ENCODE measurements at places on chromosomes 1 and 21.

- no peak for DNase-seq
These were observed 92.8 kb downstream of the ETS2 start for GRCh38 chr21:38898422-38899096.

DNA sequence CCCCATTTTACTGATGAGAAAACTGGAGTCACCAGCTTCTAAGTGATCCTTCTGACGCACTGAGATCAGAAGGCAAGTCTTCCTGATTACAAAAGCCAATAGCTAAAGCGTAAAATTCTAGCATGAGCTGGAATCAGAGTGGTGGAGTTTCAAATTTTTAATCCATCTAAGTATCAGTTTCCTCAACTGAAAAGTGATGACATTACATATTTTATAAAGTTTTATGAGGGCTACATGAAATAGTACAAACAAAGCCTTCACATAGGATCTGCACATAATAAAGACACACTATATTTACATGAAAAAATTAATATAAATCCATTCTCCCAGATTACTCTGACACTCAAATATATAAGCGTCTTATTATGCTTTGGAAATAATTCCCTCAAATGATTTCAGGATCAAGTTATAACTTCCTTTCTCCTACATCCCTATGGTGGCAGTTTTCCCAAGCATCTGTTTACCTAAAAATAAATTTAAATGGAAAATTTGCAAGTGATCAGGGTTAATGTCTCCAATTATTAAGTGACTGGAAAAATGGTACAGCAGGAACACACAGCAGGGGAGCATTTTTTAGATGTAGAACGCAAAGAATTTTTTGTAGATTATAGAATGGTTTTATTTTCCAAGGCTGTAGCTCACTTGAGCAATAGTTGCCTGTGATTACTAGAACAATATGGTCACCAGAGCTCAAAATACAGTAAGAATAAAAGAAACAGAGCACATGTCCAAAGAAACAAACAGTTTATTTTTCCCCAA, 490.4 kb upstream of the C1orf87 start:
- DNase-seq, result no peak

- DNase-seq, result no peak
These were observed 1.3 kb downstream of the LRRC38 start for GRCh38 chr1:13512472-13512871.

GRCh38 chr1:167669209-167670124, 39.4 kb downstream of the RCSD1 start:
- no peak for DNase-seq

- DNase-seq, result no peak
These were observed 24.0 kb upstream of the GALNT2 start for GRCh38 chr1:230043081-230043480.

DNA sequence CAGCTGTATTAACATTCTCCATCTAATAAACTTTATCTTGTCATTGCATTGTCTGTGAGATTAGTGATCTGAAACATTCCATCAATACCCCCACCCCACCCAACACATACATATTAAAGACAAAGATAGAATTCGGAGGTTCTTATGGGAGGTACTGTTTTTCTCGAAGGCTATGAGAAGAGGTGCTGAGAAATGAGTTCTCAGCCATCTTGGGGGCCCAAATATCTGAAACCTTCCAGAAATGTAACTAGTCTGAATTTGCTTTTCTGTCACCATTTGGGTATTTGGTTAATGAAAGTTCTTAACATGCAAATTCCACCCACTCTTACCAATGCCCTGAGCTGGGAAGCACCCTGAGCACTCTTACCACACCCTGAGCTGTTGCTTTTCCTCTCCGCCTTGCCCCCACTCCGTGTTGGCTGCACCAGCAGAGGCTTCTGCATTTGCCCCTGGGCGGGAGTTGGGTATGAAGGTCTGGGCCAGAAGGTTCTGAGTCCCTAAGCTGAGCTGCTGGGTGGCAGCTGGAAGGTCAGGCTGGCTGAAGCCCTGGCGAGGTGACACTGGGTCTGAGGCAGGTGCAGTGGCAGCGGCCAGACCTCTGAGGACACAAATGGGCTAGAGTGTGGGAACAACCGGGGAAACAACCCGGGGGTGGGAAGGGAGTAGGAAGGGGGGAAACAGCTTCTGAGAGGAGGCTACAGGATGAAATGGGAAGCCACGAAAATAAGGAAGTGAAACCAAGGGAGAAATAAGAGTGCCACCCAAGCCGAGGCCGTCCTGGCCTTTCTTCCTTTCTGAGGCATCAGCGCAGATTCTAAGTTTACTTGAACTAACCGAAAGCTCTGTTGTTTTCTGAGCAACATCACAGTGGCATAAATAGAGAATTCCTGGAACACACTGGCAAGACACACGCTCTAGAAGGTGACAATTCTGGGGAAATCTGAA, 26.3 kb upstream of the IER5 start:
- peak; percentile 38 for DNase-seq

GRCh38 chr1:193524021-193524420, 337.6 kb upstream of the B3GALT2 start:
- DNase-seq, result no peak

- no peak for DNase-seq
These were observed 20.7 kb downstream of the PARS2 start for GRCh38 chr1:54743416-54744226.

DNA sequence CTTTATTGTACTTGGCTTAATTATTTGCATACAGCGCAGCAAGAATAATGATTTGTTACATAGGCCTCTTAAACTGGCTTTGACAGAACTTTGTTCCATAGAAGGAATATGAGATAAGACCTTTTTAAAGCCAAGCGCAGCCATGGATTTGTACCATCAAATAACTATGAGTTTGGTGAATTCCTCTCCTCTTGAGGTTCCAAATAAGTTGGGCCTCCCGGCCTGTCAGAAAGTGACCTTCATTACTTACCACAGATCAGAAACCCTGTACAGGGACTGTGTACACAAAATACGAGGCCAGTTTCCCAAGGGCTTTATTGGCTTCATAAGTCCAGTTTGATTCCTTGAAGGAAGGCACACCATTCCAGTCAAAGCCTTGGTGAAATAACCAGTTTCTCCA, 21.8 kb upstream of the HSD3B1 start:
- no peak for DNase-seq

- no peak for DNase-seq
These were observed 9.9 kb downstream of the FCRLB start for GRCh38 chr1:161731241-161731640.

DNA sequence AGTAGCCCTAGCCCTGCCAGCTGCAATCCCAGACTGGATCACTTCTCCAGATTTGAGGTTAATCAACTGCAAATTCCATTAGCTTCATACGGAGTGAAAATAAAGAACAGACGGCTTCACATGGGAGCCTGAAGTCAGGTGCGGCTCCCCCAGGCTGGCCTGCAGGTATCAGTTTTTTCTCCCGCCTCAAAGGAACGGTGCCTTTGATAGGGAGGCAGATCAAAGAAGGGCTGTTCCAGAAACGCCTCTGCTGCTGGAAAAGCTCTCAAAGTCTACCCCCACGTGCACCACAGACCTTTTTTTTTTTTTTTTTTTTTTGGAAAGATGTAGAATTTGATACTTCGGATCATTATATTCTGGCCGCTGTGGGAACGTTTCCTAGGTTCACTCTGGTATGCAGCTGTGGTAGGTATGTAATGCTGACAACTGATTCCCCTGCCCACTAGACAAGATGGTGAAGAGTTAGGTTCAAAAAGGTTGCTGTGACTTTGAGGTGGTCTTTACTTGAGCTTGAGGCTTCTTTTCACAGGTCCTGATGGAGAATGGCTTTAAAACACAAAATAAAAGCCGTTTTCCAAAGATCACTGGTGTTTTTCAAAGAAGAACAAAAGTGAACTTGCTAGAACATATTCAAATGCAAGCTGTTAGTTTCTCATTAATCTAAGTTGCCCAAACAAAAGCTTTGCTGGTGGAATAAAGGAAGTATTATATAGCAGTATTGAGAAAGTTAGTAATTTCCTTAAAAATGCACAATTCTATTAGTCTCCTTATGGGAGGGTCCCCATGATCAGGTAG, 189.0 kb upstream of the NFIA start:
- no peak for DNase-seq

GRCh38 chr1:178310685-178311105, 186.1 kb downstream of the CLEC20A start:
- DNase-seq, result no peak

Data from activated naive CD4-positive, alpha-beta T cell treated with anti-CD3 and anti-CD28 coated beads for 36 hours (primary cell).